NCI-H526 (cell line): ENCODE measurements at places on chromosomes 6 and 20.

GRCh38 chr20:46347841-46348803, 39.8 kb upstream of the CDH22 start:
- peak; percentile 73 for DNase-seq

DNA sequence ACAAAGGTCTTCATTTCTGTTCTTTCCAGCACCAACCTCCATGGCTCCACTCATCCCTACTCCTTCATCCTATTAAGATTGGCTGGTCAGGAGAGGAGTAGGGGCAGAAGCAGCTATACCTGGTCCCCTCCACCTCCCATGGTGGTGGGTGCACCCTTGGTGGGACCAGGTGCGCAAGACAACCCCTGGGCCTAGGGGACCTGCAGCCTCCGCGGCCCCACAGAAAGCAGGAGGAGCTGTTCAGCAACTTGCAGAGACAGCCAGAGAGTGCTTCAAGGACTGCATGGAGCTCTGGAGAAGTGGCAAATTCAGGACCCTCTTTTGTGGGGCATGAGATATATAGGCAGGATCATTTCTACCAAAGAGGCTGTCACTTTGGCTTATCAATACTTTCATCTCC, 9.8 kb downstream of the ULBP2 start:
- no peak for DNase-seq

- no peak for DNase-seq
Measured at GRCh38 chr20:61769286-61769832, 296.3 kb downstream of the TAF4 start.

DNA sequence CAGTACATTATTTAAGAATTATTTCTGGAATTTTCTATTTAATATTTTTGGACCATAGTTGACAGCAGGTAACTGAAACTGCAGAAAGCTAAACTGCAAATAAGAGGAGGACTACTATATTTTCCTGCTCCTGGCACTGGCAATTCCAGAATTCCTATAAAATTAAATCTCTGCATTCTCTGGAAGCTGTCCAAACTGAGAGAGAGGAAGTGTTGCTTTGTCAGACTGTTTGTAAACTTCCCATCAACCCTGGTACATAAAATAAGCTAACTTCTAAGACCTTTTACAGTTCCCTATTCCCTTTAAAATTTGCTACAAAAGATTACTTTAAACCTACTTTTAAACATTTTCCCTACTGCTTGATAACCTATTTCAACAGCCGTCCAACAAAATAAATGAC, 196.1 kb upstream of the RUNX2 start:
- no peak for DNase-seq
